ENCODE measurements at places on chromosomes 1 and 21. TPM values are rescaled to one million over a fixed set of nuclear protein-coding genes. Genes with fewer than 3 reads are reported as not detected.

Gene PAQR6
- polyA plus RNA-seq, result 2.0 TPM

Gene OR6N1
- not detected for polyA plus RNA-seq

Gene CLCA1
- not detected for polyA plus RNA-seq

- no peak for DNase-seq
Observed at GRCh38 chr1:50603274-50604271, 180.3 kb upstream of the DMRTA2 start.

DNA sequence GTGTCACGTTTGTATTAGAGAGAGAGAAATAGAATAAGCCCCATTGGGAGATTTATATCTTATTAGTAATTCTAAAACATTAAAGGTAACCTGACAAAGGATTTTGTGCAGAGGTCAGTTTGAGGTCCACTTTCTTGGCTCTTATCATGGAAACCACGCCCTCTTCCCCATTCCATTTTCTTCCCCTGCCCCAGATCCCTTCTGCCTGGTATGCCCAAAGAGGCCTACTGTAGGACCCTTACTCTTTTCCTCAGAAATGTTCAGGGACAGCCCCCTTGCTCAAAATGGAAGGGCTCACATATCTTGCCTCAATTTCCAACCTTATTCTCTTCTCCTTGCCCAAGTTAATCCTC is 9.6 kb downstream of the CCDC185 start:
- no peak for DNase-seq

DNA sequence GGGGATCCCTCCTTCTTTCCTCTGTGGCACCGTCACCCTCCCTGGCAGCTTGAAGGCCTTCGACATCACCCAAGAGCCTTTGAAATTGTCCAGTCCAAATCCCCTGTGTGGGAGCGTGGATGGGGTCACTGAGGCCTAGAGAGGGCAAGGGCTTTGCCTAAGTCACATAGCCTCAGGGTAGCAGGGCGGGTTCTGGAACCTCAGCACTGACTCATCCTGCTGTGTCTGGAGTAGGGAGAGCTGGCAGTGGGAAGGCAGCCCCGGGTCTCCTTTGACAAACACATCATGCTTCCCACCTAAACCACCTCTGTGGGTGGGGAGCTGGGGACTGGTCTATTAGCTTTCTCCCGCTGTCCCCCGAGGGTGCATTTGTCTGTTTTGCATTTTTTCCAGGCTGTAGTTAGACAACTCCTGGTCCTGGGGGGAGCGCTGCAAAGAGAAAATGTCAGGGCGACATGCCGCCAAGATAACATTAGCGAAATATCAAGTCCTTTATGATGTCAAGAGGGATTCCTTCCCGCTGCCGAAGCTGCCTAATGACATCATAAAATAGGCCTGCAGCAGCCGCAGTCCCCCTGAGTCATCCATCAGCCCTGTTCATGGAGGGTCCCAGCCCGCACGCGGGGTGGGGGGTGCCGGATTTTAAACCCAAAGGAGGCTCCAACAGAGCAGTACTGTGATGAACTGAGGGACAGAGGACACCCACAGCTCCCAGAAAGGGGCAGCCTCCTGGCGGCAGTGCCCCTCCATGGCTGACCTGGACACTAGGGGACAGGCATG is 77.0 kb upstream of the POU3F1 start:
- no peak for DNase-seq
